ENCODE measurements at places on chromosomes 12 and 14.
A peak's percentile ranks its signal among the peaks of the same experiment; 100 is the strongest.

DNA sequence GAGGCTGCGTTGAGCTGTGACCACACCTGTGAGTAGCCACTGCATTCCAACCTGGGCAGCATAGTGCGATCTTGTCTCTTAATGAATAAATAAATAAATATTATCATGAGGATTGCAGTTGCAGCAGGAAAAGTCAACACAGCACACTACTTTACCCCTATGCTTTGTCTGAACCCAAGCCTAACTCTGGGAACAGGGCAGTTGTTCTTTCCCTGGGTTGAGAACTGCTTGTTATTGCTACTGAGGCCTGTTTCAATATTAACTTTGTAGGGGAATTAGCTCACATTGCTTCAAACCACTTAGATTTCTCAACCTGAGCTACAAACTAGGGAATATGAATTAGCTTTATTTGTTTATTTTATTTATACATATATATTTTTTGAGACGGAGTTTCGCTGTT lies 102.5 kb downstream of the SCN8A start:
- H3K4me3 ChIP-seq: no peak overlapping the region
- H3K36me3 ChIP-seq: no peaks in the 10 kb centered on the region
- H3K4me1 ChIP-seq: no peaks in the 10 kb centered on the region
- DNase-seq: no peak

- no peaks in the 10 kb centered on the region for H3K27me3 ChIP-seq
- no peak overlapping the region for H3K4me3 ChIP-seq
- H3K4me1 ChIP-seq: no peaks in the 10 kb centered on the region
- peaks cover 59% of the 10 kb centered on the region for H3K36me3 ChIP-seq
- no peak for DNase-seq
- no peak overlapping the region for H3K27ac ChIP-seq
Measured at GRCh38 chr14:64800000-64800399, 79.7 kb downstream of the SPTB start.

- no peak for DNase-seq
- H3K4me3 ChIP-seq: no peak overlapping the region
- H3K27ac ChIP-seq: no peak overlapping the region
Measured at GRCh38 chr12:93634416-93634815, 42.8 kb upstream of the CRADD start.

- H3K27me3 ChIP-seq: no peaks in the 10 kb centered on the region
- H3K4me1 ChIP-seq: no peaks in the 10 kb centered on the region
- DNase-seq: no peak
- H3K27ac ChIP-seq: no peak overlapping the region
- no peak overlapping the region for H3K4me3 ChIP-seq
Measured at GRCh38 chr12:132238884-132239283, 90.5 kb downstream of the GALNT9 start.

GRCh38 chr12:92444763-92445162 lies 258.0 kb upstream of the PLEKHG7 start:
- DNase-seq: no peak
- no peaks in the 10 kb centered on the region for H3K36me3 ChIP-seq
- peaks cover 21% of the 10 kb centered on the region for H3K4me1 ChIP-seq
- H3K27me3 ChIP-seq: no peaks in the 10 kb centered on the region

GRCh38 chr12:25186788-25187402 lies 8.1 kb downstream of the DNAI7 start:
- no peaks in the 10 kb centered on the region for H3K27me3 ChIP-seq
- H3K4me1 ChIP-seq: no peaks in the 10 kb centered on the region
- no peak overlapping the region for H3K27ac ChIP-seq
- H3K36me3 ChIP-seq: no peaks in the 10 kb centered on the region

DNA sequence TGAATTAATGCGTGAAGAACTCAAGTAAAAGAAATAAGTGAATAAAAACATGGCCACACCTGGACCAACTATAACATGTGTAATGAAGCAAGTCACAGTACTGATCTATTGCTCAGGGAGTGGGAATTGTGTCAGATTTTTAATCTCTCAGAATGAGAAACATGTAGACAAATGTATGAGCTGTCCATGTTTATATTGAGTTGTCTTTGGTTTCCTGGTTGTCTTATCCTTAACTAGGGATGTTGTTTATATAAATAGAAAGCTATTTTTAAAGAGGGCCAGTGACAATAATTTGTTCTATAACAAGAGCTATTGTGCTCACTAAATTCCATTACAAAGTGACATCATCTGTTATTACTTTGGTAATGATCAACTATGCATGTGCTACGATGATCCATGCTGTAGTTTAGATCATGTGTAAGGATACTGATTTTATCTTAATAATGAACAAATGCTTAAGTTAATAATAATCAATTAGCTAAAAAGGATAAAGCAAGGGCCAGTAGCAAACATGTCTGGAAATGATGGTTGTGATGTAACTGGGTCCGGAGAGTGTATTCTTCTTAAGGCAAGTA lies 91.3 kb upstream of the RTL1 start:
- H3K27ac ChIP-seq: no peak overlapping the region
- H3K4me1 ChIP-seq: no peaks in the 10 kb centered on the region
- H3K36me3 ChIP-seq: no peaks in the 10 kb centered on the region
- no peaks in the 10 kb centered on the region for H3K27me3 ChIP-seq

DNA sequence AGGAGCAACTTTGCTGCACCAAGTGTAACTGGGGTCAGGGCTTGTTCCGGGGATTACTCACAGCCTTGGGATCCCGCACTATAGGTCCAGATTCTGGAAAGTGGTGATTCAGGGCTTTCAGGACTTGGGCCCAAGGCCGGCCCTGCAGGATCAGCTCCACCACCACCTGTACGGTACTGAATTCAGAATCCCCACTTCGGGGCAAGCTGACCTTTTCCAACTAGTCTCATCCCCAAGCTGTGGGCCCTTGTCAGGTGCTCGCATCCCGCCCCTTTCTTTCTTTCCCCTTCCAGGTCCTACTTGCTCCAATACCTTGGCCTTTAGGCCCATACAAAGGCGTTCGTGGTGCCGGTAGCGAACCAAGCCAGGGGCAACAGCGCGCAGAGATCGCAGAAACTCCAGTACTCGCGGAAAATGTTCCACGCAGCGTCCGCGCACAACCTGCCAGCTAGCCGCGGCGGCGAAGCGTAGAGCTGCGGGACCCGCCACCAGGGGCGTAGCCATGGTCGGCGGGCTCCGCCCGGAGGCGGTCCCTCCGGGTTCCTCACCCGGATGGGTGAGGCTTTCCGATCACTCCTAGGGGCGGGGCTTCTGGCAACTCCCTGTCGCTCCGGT lies 487 bp downstream of the TINF2 start:
- no peaks in the 10 kb centered on the region for H3K4me1 ChIP-seq
- peaks cover 43% of the 10 kb centered on the region for H3K36me3 ChIP-seq
- no peaks in the 10 kb centered on the region for H3K27me3 ChIP-seq

- no peak overlapping the region for H3K4me3 ChIP-seq
- H3K27ac ChIP-seq: no peak overlapping the region
- no peaks in the 10 kb centered on the region for H3K4me1 ChIP-seq
- peaks cover 3% of the 10 kb centered on the region for H3K36me3 ChIP-seq
Measured at GRCh38 chr12:55978393-55978792, 4.5 kb downstream of the RAB5B start.

DNA sequence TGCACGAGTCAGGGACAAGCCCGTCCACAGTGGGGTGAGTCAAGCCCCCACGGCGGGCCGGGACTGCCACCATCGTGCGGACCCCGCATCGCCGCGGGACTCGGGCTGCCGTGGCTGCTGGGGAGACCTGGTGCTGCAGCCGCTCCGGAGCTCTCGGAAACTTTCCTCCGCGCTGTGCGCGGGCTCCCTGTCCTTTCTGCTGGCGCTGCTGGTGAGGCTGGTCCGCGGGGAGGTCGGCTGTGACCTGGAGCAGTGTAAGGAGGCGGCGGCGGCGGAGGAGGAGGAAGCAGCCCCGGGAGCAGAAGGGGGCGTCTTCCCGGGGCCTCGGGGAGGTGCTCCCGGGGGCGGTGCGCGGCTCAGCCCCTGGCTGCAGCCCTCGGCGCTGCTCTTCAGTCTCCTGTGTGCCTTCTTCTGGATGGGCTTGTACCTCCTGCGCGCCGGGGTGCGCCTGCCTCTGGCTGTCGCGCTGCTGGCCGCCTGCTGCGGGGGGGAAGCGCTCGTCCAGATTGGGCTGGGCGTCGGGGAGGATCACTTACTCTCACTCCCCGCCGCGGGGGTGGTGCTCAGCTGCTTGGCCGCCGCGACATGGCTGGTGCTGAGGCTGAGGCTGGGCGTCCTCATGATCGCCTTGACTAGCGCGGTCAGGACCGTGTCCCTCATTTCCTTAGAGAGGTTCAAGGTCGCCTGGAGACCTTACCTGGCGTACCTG lies 1.1 kb downstream of the PDE3A start:
- no peaks in the 10 kb centered on the region for H3K4me1 ChIP-seq
- H3K4me3 ChIP-seq: peak overlapping the region; percentile 70
- H3K27me3 ChIP-seq: no peaks in the 10 kb centered on the region
- no peaks in the 10 kb centered on the region for H3K36me3 ChIP-seq
- peak overlapping the region; percentile 98 for H3K27ac ChIP-seq
- DNase-seq: peak; percentile 86

DNA sequence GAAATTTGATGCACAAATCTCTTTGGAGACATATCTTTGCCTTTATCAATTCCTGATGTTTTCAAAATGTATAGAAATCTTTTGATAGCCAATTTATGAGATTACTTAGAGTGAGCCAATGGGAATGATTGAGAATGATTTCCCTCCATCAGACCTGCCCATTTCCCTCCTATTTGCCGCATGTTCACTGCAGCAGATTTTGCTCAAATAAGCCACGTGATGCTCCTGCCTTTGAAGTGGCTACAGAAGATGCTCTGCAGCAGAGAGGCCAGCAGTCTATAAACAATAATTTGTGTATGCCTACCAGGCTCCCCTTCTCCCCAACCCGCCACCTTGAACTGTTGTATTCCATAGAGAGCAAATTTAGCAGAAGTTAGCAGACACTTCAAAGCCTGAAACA lies 21.9 kb downstream of the WIF1 start:
- no peak for DNase-seq
- no peak overlapping the region for H3K27ac ChIP-seq
- H3K36me3 ChIP-seq: no peaks in the 10 kb centered on the region
- no peaks in the 10 kb centered on the region for H3K4me1 ChIP-seq
- H3K4me3 ChIP-seq: no peak overlapping the region
- H3K27me3 ChIP-seq: no peaks in the 10 kb centered on the region

DNA sequence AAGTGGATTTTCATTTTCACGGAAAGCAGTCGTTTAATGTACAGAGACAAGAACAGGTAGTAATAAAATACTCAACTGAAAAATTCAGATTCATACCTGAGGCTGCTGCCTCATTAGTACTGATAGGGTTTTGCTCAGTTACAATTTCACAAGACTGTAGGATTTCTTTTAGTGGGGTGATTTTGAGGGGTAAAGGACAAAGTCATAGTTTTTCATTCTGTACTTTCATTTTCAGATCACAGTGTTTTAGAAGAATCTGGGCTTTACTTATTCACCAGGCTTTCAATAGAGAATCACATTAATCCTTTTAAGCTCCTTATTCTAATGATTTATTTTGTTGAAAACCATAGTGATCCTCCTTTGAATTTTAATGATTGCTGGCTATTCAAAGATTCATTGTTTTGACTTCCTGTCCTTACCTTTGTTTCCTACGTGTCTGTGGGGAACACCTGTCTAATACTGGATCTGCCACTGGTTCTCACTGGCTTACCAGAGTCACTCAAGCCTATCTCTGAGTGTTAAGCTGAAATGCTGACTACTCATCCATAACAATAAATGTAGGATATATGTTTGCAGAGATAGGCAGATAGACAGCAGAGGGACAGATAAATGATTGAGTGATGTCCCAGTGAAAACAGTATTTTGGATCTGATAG lies 243.8 kb upstream of the NPAS3 start:
- no peak for DNase-seq
- H3K27me3 ChIP-seq: no peaks in the 10 kb centered on the region
- H3K4me1 ChIP-seq: no peaks in the 10 kb centered on the region
- no peaks in the 10 kb centered on the region for H3K36me3 ChIP-seq
- H3K27ac ChIP-seq: no peak overlapping the region
- no peak overlapping the region for H3K4me3 ChIP-seq

Measured in right atrium auricular region (tissue), 2 donors.